ENCODE measurements at places on chromosomes 6 and 20.

DNA sequence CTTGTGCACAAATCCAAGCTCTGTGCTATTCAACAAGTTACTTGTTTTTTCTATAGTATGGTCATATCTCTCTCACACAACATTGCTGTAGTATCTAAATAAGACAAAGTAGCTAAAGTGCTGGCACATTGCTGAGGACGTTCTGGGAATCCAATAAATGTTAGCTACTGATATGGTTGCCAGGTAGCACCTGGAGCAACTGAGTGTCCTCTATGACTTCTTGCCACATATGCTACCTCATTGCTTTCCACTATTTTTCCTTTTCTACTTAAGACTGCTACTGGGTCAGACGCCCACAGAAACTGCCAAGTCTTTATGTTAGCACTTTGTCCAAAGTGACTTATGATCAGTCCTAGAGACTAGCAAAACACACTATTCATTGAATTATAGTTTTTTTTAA is 85.3 kb downstream of the SYCP2 start:
- DNase-seq: no peak

DNA sequence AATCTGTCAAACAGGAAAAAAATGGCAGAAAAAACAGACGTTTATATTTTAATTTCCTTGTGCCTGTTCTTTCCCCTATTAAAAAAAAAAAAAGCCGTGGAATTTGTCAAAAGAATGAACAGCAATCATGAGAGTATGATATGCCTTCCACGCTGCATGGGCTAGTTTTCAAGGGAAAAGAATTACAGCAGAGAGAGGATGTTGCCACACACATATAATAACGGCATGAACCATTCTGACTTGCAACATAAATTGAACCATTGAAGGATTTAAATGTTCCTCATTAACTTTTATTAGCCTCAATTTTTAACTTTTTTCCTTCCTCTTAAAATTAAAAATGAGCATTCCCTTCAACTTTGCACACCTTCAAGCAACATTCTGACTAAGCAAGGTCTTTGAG is 301.8 kb downstream of the FOXC1 start:
- DNase-seq: peak; percentile 21

GRCh38 chr20:33169176-33169794 is 1.3 kb downstream of the BPIFA2 start:
- no peak for DNase-seq

- peak; percentile 47 for DNase-seq
Observed at GRCh38 chr6:41092421-41093140, 19.8 kb downstream of the NFYA start.

DNA sequence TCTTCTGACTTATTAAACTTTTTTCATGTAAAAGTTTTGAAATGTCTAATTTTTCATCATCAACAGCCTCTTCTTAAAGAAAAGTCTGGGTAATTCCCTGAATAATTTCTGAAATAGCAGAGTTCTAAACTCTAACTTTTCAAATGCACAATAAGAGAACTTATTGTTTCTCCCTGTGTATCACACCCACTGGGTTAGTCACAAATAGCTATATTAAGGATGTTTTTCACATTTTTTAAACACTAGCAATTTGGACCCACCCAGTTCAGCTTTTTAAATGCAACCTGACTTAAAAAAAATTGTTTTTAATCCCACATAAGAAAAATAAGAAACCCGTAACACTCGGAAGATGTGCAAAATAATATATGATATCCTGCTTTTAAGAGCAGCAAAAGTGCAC is 61.4 kb upstream of the UTRN start:
- DNase-seq: peak; percentile 40

GRCh38 chr20:828987-829386 is 4.5 kb upstream of the FAM110A start:
- DNase-seq: no peak

GRCh38 chr6:166411721-166412151 is 29.0 kb upstream of the MPC1 start:
- DNase-seq: no peak

DNA sequence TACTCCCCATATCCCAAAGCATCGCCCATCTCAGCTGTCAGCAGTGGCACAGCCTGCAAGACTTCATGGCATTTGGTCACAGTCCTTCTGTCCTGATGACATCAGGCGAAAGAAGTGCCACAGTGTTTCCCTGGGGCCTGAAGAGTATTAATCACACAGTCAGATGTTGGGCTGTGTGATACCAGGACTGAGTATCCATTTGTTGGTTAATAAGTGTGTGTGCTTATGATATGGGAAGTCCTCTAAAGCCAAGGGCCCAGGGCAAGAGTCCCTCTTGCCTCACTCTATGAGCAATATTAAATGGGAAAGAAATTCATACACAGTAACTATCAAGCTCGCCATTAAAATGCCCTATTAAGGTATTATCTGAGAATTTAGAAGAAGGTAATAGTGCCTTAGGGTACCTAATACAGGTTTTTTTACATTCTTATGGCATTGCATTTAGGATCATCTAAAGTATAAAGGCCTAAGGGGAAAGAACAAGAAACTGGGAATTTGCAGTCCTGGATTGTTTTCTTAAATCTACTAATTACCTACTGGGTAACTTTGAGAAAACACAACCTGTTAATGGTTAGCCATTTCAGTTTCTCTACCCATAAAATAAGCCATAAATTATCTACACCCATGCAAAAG is 204.1 kb upstream of the PREP start:
- no peak for DNase-seq

GRCh38 chr20:7308163-7308562 is 540.7 kb downstream of the BMP2 start:
- DNase-seq: no peak

GRCh38 chr20:22414305-22414742 is 170.0 kb downstream of the FOXA2 start:
- peak; percentile 72 for DNase-seq

DNA sequence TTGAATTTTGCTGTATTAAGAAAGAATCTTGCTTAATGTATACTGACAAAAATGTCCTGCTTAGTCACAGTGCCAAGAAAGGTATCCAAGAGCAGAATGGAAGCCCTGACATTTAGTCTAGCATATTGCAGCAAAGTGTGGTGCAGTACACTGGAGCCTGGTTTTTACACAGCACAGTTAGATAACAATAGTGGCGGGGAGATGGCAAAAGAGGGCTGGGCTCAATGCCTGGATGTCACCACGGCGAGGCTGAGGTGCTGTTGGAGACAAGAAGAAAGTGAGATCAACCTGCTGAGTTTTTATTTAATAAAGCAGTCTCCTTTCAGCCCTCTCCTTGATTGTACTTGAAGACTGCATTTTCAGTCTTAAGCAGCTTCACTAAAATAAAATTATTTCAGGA is 426.0 kb downstream of the LMBRD1 start:
- DNase-seq: no peak

- no peak for DNase-seq
Observed at GRCh38 chr20:58143531-58143930, 84.9 kb downstream of the ANKRD60 start.

DNA sequence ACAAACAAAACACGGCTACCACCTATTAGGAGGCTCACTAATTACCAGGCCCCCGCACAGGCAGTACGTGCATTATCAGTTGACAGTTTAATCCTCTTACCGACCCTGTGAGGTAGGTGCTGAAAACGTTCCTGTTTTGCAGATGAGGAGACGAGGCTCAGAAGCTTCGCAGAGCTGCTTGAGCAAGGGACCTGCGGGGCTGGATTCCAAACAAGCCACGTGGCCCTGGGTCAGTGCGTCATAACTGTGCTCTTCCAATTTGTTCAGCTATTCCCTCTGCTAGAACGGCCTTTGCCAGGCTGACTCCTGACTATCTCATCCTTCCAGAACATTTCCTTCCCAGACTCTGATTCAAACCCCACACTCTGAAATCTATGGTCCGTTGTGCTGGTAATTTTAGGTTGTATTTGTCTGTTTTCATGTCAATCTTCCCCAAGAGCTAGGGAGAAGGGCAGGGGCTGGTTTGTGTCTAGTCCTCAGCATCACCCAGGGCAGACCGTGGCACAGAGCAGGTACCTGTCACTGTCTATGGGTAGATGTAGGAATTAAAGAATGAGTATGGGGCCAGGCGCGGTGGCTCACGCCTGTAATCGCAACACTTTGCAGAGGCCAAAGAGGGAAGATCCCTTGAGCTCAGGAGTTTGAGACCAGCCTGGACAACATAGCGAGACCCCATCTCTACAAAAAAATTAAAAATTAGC is 28.8 kb upstream of the TLDC2 start:
- DNase-seq: peak; percentile 96

DNA sequence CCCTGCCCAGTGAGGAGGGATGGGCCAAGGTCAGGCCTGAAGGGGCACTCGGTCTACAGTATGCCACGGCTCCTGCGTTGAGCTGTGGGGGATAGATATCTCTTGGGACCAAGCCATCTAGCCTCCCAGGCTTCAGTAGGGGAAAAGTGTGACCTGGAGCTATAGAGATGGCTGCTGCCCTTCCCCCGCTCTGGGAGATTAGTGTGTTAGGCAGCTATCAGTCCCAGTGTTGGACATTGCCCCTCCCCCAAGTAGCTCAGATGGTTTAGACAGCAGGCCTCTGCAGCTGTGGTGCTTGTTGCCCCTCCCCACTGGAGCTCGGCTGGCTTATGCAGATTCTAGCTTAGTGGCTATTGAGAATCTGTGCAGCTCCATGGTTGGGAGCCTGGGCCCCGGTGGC is 56.8 kb downstream of the KHDRBS2 start:
- no peak for DNase-seq

DNA sequence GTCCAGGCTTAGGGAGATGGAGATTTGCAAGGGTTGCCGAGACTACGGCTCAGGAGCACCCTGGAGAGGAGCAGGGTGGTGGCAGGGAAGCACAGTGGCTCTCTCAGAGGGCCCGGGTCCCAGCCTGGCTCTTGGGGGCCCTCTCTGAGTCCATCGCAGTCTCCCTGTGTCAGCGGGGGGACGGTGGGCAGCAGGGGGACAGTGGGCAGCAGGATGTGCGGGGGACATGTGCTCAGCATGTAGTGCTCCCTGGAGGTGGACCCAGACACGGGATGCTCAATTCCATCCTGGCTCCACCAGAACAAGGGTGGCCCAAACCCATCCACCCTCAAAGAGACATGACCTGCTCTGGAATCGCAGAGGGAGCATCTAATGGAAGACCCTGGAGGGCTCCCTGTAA is 43.0 kb upstream of the ZBP1 start:
- DNase-seq: no peak

GRCh38 chr6:71035871-71036270 is 79.0 kb upstream of the B3GAT2 start:
- DNase-seq: peak; percentile 2

GRCh38 chr6:125932451-125932795 is 24.1 kb upstream of the HINT3 start:
- DNase-seq: no peak

GRCh38 chr6:28587746-28588075 is 62.0 kb downstream of the GPX5 start:
- DNase-seq: no peak

- no peak for DNase-seq
Observed at GRCh38 chr20:6420336-6420735, 297.5 kb upstream of the FERMT1 start.

- no peak for DNase-seq
Observed at GRCh38 chr6:24761851-24762250, 12.9 kb upstream of the GMNN start.

- no peak for DNase-seq
Observed at GRCh38 chr6:158311193-158311592, 1.1 kb upstream of the TULP4 start.

- no peak for DNase-seq
Observed at GRCh38 chr6:31249184-31249583, 22.7 kb downstream of the HLA-C start.

DNA sequence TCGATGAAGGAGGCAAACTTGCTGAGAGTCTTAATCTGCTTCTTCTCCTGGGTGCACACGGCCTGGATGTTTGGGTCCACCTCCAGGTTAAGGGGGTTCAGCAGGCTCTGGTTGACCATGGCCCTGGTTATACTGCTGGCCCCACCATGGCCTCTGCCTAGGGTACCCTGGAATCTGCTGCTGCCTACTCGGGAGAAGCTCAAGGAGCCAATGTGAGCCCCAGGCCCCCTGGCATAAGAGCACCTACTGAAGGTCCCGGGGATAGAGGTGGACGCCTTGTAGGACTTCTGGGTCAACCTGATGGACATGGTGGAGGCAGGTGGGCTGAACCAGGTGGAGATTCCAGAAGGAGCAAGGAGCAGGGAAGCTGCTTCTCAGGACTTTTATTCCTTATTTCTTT is 17.9 kb upstream of the FKBP1C start:
- no peak for DNase-seq

- no peak for DNase-seq
Observed at GRCh38 chr20:62201173-62202082, 18.6 kb downstream of the MTG2 start.

- no peak for DNase-seq
Observed at GRCh38 chr6:95529762-95530161, 47.6 kb upstream of the MANEA start.

GRCh38 chr6:90160013-90160412 is 136.6 kb downstream of the BACH2 start:
- DNase-seq: no peak

- no peak for DNase-seq
Observed at GRCh38 chr6:164109770-164110140, 695.2 kb downstream of the QKI start.

DNA sequence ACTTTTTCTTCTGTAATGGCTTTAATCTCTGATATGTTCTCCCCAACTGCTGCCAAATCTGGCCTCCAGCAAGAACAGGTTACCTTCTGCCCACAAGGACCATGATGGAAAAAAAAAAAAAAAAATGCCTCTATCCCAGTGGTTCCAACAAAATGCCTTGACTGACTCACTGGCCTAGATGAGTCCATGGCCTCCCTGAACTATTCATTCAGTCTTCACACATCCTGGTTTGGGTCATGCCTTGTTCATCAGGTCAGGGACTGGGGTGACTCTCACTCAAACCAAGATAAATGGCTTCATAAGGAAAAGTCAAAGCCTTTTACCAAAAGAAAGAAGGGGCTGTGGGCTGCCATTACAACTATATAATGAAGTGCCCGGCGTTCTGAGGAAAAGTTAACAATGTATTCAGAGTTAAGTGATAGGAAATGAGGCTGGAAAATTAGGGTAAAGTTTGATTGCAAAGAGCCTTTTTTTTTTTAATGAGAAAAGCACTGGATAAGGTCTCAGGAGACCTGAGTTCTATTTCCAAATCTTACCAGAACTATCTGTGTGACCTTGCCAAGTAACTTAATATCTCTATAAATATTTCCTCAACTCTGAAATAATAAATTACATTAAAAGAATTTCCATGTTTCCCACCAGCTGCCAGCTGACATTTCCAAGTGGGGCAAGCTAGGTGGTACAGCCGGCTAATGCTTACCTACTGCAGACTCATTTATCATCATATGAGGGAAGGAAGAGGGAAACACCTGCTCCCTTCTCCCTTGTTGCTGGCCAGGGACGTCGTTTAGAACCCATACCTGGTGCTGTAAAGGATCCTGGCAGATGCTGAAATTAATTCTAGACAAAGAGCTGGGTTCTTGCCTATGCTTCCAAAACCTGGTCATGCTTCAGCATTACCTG is 380.0 kb upstream of the MARCKS start:
- no peak for DNase-seq

- no peak for DNase-seq
Observed at GRCh38 chr6:166442131-166442685, 59.5 kb upstream of the MPC1 start.

- DNase-seq: no peak
Observed at GRCh38 chr6:157412791-157413190, 31.8 kb downstream of the ZDHHC14 start.
